ENCODE measurements at places on chromosomes 2 and 18.

- peak; percentile 57 for DNase-seq
Measured at GRCh38 chr2:12120281-12121150, 374.1 kb downstream of the LPIN1 start.

DNA sequence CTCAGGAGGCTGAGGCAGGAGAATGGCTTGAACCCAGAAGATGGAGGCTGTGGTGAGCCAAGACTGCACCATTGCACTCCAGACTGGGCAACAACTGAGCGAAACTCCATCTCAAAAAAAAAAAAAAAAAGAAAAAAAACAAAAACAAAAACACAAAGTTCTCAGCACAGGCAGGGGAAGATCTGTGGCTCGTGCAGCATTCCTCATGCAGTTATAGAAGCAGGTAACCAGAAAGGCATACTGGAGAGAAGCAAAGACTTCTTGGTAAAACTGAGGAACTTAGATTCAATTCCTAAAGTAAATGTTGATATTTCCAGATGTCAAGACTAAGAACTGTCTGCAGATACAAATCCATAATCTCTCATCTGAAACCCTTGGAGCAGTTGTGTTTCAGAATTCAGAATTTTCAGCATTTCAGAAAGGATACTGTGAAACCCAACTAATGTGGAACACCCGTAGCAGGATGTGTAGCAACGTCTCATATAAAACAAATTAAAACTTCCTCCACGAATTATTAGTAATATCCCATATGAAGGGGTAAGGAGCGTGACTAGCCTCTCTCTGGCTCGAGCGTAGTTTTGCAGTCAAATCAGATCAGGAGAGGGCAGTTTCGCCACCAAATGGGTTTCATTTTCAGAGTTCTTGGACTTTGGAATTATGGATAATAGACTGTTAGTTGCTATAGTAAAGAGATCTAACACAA, 13.2 kb upstream of the SLC25A52 start:
- no peak for DNase-seq

DNA sequence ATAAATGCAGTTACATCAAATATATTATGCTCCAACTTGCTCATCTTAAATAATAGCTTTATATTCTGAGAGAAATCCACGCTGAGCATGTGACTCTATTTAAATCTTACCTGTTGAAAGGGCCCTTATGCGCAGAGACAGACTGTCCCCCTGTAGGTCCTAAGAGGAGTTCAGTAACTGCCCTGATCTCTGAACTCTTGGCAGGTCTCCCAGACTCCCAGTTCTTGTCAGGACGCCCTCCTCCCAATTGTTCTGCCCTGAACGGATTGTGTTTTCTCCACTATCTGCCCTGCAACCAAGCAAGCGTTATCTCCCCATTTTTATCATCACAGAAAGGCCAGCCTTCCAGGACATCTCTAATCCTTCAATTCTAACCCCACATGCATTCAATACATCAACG, 954.6 kb downstream of the TSN start:
- no peak for DNase-seq

DNA sequence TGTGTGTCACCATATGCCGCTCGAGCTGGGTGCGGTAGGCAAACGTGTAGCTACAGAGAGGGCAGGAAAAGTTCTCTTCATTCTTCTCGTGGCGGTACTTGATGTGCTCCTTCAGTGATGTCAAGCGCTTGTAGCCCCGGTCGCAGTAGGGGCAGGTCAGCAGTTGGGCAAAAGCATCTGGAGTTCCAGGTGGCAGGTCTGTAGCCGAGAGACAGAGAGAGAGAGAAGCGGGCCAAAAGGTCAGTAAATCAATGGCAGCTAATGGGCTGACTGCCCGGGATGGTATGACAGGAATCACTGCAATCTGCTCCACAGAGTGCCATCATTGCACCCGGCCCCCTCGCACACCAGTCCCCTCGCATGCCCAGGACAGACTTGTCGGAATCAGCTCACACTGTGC, 116.0 kb downstream of the ZEB2 start:
- no peak for DNase-seq

DNA sequence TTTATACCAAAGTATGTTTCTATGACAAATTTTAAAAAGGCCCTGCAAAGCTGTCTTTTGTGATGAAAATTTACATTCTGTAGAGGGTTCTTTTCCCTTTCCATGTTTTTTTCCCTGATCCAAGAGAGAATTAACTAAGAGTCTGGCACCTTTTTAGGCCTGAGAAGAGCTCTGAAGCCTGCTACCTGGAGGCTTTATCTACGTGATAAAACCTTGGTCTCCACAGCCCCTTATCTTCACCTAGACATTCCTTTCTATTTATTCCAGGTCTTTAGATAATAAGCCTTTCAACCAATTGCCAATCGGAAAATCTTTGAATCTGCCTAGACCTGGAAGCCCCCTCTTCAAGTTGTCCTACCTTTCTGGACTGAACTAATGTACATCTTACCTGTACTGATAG, 774.1 kb upstream of the LRRTM1 start:
- DNase-seq, result no peak

GRCh38 chr2:173948842-173949241, 16.3 kb downstream of the SP3 start:
- DNase-seq, result no peak

DNA sequence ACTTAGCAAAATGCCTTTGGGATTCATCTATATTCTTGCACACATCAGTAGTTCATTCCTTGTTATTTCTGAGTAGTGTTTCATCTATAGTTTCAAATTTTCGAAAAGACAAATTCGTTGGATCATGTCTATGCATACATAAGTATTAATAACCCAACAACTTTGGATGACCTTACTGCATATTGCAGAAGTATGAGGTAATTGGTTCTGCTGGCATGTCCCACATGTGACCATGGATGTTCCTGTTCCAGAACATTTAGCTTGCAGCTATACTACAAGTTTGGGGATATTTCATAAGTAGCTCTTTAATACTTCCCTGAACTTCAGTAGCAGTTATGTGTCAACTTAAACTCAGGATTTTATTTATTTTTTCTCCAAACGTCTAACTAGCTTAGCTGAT, 44.9 kb downstream of the APLF start:
- no peak for DNase-seq

DNA sequence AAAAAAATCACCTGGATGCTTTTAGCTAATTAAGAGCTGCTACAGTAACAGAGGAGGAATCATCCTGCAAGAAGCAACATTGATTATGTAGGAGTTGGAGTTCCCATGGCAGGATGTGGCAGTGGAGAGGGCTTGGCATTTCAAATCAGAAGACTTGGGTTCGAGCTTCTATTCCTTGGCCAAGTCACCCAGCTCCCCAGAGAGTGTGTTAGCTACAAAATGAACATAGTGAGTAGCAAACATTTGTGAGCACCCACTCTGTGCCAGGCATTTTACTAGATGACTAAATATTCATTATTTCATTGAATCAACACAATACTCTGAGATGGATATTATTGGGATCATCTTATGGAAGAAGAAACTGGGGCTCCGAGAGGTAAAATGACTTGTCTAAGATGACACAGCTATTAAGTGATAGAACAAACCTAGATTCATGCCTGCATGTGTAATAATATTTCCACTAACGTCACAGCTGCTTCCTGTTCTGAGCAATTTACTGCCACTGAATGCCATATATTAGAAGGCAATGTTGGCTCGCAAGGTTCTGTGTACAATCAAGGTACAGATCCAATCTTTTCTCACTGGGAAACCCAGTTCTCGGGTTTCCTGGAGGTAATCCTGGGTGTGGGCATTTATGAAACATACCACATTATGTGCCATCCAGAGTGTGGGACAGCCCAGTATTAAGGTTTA, 18.0 kb downstream of the NTSR2 start:
- peak; percentile 7 for DNase-seq

DNA sequence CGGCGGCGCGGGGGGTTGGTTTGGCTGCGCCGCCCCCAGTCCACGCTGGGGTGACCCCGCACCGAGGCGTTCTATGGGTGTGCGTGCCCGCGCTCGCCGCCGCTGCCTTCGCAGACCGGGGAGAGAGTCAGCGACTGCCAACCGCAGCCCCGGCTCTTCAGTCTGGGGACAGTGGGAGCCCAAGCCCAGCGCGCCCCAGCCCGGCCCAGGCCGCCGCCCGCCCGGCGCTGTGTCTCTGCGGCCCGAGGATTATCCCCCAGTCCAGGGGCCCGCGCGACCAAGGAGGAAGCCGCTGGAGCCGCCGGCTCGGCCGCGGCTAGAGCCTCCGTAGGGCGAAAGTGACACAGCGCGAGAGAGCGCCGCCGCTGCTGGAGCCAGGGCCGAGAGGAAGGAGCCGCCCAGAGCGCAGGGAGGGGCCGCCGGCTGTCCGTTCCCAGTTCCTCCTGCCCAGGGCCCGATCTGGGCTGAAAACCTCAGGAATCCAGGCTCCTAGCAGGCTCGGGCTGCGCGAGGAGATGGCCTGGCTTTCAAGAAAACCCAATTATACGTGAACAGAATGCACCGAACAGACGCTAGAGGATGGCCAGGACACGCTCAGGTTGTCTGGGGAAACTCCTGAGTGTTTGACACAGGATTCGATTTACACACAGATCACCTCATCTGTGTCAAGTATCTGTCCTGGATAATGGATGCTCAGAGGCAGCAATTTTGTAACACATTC, 2.4 kb downstream of the CTIF start:
- DNase-seq, result peak; percentile 76

- no peak for DNase-seq
Measured at GRCh38 chr2:128801576-128801975, 482.9 kb upstream of the HS6ST1 start.

GRCh38 chr2:4354164-4354563, 650.8 kb downstream of the DCDC2C start:
- peak; percentile 0 for DNase-seq

GRCh38 chr2:118774458-118775133, 72.9 kb downstream of the EN1 start:
- peak; percentile 47 for DNase-seq

DNA sequence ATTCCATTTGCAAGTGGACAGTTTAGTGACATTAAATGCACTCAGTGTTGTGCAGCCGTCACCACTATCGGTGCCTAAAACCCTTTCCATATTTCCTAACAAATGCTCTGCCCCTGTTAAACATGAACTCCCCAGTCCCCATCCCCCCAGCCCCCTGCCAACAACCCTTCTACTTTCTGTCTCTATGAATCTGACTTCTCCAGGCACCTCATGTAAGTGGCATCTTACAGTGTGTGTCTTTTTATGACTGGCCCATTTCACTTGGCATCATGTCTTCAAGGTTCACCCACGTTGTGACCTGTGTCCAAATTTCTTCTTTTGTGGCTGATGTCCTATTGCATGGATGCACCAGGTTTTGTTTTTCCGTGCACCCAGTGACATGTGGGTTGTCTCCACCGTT, 140.9 kb upstream of the GPC1 start:
- DNase-seq, result no peak

- no peak for DNase-seq
Measured at GRCh38 chr2:17899871-17900270, 21.4 kb downstream of the KCNS3 start.

GRCh38 chr2:24985511-24985910, 13.8 kb upstream of the DNAJC27 start:
- DNase-seq, result no peak

DNA sequence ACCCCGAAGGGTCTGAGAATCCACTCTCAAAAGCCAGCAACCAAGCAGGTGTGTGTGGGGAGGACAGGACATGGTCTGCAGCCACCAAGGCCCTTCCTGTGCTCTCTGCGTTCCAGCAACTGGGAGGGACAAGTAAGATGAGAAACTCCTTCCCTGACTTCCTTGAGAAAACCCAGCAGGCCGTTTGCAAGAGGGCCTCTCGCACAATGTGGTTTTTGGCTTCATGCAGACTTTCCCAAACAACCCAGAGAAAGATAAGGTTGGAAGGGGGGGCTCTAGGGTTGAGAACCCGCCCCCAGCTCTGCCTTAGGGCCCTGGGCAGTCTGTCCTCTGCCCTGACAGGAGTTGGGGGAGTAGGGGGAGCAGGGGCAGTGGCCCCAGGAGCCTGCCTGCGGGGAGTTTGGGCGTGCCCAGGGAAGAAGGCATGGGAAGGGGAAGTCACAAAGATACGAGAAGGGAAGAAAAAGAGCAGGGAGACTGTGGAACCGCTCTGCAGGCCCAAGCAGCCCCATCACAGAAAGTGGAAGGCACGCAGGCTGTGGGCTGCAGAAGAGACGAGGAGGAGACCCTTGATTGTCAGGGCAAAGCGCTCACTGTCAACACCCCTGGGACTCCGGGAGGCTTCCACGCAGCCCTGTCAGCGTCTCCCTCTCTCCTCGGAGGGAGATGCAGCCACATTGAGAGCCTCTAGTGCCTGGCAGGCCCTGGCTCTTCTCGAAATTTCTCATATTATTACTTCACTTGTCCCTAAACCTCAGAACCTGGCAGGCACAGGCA, 99.8 kb downstream of the SMAD7 start:
- DNase-seq, result peak; percentile 84

DNA sequence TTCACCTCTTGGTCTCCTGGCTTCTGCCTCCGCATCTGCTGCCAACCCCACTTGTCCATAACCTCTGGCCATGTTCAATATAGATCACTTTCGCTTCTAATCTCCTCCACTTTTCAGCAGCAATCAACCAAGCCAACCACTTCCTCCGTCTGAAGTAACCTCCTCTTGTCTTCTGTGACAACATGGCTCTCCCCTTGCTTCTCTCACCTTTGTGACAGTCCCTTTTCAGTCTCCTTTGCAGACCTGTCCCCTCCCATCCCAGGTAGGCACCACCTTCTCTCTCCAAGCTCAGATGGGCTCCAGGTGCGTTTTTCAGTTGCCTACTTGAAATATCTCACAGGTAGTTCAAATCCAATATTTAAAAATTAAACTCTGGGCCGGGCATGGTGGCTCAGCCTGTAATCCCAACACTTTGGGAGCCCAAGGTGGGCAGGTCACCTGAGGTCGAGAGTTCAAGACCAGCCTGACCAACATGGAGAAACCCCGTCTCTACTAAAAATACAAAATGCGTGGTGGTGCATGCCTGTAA, 4.7 kb upstream of the PSD4 start:
- no peak for DNase-seq

DNA sequence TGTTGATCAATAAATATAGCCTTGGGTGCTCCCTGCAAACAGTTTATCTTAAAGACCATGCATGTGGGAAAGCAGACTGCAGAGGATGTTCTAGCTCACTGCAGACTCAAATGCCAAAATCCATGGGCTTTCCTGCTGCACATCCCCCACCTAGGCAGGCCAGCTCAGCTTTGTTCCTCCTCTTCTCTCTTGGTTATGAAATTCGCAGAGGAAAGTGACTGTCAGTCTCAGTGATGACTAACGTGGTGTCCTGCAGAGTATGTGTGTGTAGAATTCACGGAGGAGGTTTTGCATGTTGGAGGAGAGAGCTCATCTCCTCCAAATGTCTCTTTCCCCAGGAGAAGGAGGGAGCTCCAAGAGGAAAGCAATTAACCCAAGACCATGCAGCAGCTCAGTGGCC, 21.4 kb upstream of the KCNS3 start:
- DNase-seq, result peak; percentile 12

GRCh38 chr18:49666045-49666775, 104.4 kb downstream of the LIPG start:
- DNase-seq, result peak; percentile 57

GRCh38 chr2:133557614-133558013, 10.6 kb downstream of the NCKAP5 start:
- DNase-seq, result no peak

- no peak for DNase-seq
Measured at GRCh38 chr2:144404586-144405314, 115.2 kb downstream of the ZEB2 start.
